Stomach (tissue), 19 donors: ENCODE measurements at places on chromosomes 2 and 18. TPM values are rescaled to one million over a fixed set of nuclear protein-coding genes. Genes with fewer than 3 reads are reported as not detected.

DNA sequence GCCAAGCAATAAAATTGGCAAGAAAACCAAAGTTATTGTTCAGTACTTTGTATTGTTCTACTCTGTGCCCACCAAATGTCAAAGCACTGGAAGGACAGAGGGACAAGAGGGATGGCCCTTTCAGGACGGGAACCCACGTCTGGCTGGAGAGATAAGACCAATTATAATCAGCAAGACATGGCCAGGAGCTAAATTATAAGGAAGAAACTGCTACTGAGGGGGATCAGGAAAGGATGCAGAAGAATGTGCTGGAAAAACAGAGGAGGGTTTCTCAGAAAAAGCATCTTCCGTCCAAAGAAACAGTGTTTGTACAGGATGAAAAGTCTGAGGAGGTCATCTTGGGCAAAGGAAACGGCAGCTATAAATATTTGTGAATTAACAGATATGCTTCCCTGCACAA, 46.4 kb upstream of the NARS1 start:
- DNase-seq, result no peak

GRCh38 chr18:76616373-76616772, 121.3 kb upstream of the ZNF516 start:
- DNase-seq, result no peak

Gene FAM237A
- not detected for polyA plus RNA-seq

GRCh38 chr18:57889841-57890240, 86.7 kb upstream of the ATP8B1 start:
- no peak for DNase-seq

GRCh38 chr2:240873098-240873788, 4.6 kb downstream of the AGXT start:
- no peak for DNase-seq

Gene BOD1L2
- polyA plus RNA-seq, result not detected

DNA sequence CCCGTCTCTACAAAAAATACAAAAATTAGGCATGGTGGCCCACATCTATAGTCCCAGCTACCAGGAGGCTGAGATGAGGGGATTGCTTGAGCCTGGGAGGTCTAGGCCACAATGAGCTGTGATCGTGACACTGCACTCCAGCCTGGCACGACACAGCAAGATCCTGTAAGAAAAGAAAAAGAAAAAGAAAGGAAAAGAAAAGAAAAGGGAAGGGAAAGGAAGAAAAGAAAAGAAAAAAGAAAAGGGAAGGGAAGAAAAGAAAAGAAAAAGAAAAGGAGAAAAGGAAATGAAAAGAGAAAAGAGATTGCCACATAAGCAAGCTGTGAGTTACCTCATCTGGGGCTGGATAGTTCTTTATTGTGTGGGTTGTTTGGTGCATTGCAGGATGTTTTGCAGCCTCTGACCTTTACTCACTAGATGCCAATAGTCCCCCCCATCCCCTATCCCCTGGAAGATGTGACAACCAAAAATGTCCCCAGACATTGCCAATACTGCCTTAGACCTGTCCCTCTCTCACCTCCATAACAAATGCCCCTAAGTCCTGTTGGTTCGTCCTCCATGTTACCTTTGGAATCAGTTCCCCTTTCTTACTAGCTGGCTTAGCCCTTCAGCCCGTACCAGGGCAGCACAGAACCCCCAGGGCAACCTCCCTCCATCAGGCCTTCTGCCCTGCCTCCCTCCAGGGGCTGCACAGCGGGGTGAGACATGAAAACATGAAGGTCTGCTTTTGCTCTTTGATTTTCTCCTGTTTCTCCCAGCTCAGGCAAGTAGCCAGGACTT, 8.9 kb downstream of the ASPRV1 start:
- DNase-seq, result no peak

Gene IL36RN
- polyA plus RNA-seq, result not detected

DNA sequence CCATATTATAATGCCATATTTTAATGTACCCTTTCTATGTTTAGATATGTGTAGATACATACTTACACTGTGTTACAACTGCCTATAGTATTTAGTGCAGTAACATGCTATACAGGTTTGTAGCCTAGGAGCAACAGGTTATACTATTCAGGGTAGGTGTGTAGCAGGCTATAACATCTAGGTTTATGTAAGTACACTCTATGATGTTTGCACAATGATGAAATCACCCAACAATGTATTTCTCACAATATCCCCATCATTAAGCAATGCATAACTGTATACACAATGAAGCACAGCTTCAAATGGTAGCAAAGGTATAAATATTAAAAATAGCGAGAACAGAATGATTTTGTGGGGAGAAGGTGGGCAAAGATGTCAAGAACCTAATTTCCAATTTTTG, 117.8 kb downstream of the DYM start:
- DNase-seq, result no peak

Gene LYG2
- polyA plus RNA-seq, result not detected

- no peak for DNase-seq
Measured at GRCh38 chr2:131656816-131657633, 129.3 kb downstream of the CCDC74A start.

Gene SLC5A7
- polyA plus RNA-seq, result not detected

DNA sequence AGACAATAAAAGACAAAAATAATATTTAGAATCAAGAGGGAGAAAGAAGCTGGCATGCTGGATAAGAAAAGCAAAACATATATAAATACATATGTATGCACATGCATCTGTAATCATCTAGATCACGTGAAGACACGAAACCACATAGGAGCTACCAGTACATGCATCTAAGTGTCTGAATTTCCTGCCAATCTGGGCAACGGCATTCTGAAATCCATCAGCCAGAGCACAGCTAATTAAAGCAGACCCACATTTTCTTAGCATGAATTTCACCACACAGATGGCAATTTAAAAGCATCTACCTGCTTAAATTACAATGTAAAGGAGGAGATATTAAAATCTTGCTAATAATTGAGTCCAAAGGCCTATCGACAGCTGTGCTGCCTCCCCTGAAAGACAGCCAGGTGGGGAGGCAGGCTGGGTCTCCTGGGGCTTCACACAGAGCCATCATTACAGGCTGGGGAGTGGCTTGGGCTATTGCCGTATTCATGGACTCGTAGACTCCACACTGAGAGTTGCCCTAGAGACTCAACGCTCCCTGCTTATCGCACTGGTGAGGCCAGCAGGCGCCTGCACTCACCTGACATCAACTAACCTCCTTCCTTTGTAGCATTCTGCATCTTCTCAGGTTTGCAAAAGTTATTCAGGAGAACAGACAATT, 272.5 kb upstream of the PXDN start:
- no peak for DNase-seq

DNA sequence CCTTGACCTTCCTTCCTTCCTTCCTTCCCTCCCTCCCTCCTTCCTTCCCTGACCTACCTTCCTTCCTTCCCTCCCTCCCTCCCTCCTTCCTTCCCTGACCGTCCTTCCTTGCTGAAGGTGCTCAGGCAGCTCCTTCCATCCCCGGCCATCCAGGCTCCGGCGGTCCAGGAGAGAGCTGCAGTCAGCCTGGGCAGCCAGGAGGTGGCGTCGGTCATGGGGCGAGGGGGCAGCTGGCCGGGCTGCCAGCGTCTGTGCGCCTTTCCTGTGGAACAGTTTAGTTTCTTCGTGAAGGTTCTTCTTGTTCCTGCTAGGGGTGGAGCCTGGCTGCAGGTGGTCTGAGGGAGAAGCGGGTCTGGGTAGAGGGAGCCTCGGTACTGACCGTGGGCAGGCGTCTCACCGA, 15.7 kb downstream of the GPR35 start:
- peak; percentile 50 for DNase-seq

Gene PKP4
- 21.4 TPM for polyA plus RNA-seq

Gene REEP1
- polyA plus RNA-seq, result 2.9 TPM
